Activated CD4-positive, alpha-beta memory T cell treated with anti-CD3 and anti-CD28 coated beads, Interleukin-2, amount 10 ng/mL, durations not matched to agents 7 days and 5 days (primary cell): ENCODE measurements at places on chromosomes 13 and 19.
A peak's percentile ranks its signal among the peaks of the same experiment; 100 is the strongest.

DNA sequence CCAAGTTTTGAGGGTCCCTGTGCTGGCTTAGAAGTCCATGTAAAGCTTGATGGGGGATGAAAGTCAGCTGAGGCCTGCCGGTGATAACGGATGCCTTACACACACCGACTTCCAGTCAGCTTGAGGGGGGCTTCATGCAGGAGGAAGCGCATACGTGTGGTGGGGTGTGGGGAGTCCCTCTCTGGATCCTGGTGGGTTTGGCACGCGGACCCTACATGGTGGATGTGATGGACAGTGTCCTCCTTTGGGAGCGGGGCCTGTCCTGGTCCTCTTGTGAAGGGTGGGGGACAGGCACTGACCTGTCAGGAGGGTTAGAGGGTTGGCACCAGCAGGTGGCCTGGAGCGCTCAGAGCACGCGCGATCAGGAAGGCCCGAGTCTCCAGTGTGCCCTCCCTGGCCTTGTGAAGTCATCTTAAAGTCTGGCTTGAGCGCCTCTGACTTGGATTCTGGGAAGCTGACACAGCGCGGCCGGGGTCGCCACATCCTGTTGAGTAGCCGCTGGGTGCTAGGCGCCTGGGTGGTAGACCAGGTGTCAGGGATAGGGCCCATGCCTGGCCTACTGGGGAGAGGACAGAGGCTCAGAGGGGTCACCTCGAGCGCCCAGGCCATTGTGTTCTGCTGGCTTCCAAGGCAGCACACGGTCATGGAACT, 2.9 kb downstream of the DAZAP1 start:
- peaks cover 30% of the 10 kb centered on the region for H3K36me3 ChIP-seq
- no peaks in the 10 kb centered on the region for H3K27me3 ChIP-seq
- peak overlapping the region; percentile 96 for H3K27ac ChIP-seq
- peak; percentile 41 for DNase-seq

DNA sequence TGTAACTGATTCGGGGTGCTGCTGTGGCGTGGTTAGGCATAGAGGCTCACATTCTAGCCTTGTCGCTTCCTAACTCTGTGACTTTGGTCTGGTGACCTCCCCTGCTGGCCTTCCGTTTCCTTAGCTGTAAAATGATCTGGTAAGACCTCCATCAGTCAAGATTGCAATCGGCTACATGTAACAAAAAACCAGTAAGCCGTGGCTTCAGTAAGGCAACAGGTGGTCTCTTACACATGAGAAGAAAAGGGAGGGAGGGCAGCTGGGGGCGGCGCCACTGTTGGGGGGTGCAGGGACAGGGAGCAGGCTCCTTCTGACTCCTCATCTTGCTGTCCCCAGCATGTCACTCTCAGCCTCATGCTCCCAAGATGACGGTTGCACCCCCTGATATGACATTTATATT, 148.0 kb downstream of the SIPA1L3 start:
- no peak overlapping the region for H3K27ac ChIP-seq
- no peak for DNase-seq
- H3K27me3 ChIP-seq: no peaks in the 10 kb centered on the region
- no peaks in the 10 kb centered on the region for H3K36me3 ChIP-seq
- no peak overlapping the region for H3K4me3 ChIP-seq

DNA sequence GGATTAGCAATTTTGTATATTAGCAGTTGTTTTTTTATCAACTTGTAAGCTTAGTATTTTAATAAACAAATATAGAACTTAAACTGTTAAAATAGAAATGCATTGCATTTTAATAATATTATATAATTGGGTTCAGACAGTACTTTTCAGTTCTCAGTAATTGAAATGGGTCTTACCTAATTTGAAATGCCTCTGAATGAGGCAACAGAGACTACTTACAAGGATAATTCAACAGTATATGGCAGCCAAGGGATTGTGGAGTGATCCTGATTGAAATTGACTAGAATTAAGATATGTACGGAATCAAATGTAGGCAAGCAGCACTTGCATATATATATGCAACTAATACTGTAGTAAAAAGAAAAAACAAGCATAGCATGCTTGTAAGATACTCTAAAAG, 1503.9 kb upstream of the MIR17HG start:
- no peak for DNase-seq
- H3K4me1 ChIP-seq: no peaks in the 10 kb centered on the region
- H3K27ac ChIP-seq: no peak overlapping the region
- H3K36me3 ChIP-seq: no peaks in the 10 kb centered on the region
- H3K4me3 ChIP-seq: no peak overlapping the region

GRCh38 chr19:29771708-29772414, 39.9 kb upstream of the CCNE1 start:
- H3K4me1 ChIP-seq: peaks cover 16% of the 10 kb centered on the region
- no peaks in the 10 kb centered on the region for H3K36me3 ChIP-seq
- no peak overlapping the region for H3K27ac ChIP-seq
- no peaks in the 10 kb centered on the region for H3K27me3 ChIP-seq
- DNase-seq: no peak

DNA sequence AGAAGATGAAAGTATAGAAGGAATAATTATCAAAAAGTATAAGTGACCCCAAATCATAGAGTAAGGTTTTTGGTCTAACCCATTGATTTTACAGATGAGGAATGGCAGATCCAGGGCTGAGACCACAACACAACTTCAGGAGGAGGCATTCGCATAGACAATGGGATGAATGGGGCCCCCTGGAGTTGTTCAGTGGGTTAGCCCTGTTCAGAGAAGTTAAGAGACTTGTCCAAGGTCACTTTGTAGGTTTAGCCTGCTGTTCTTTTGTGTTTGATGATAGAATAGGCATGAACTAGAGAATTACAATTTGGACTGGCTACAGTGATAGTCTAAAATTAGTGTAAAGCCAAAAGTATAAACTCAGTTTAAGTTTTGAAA, 233.9 kb downstream of the KCNRG start:
- DNase-seq: no peak
- peak overlapping the region; percentile 39 for H3K27ac ChIP-seq
- no peak overlapping the region for H3K4me3 ChIP-seq
- H3K27me3 ChIP-seq: peaks cover 58% of the 10 kb centered on the region
- H3K36me3 ChIP-seq: peaks cover 10% of the 10 kb centered on the region
- peaks cover 32% of the 10 kb centered on the region for H3K4me1 ChIP-seq

GRCh38 chr13:42652642-42653415, 78.9 kb downstream of the TNFSF11 start:
- no peak for DNase-seq
- no peak overlapping the region for H3K27ac ChIP-seq
- no peaks in the 10 kb centered on the region for H3K36me3 ChIP-seq
- no peaks in the 10 kb centered on the region for H3K4me1 ChIP-seq

GRCh38 chr13:81017513-81018152, 676.7 kb upstream of the SPRY2 start:
- no peak overlapping the region for H3K27ac ChIP-seq
- no peaks in the 10 kb centered on the region for H3K36me3 ChIP-seq
- H3K4me3 ChIP-seq: no peak overlapping the region
- DNase-seq: no peak
- H3K4me1 ChIP-seq: no peaks in the 10 kb centered on the region

DNA sequence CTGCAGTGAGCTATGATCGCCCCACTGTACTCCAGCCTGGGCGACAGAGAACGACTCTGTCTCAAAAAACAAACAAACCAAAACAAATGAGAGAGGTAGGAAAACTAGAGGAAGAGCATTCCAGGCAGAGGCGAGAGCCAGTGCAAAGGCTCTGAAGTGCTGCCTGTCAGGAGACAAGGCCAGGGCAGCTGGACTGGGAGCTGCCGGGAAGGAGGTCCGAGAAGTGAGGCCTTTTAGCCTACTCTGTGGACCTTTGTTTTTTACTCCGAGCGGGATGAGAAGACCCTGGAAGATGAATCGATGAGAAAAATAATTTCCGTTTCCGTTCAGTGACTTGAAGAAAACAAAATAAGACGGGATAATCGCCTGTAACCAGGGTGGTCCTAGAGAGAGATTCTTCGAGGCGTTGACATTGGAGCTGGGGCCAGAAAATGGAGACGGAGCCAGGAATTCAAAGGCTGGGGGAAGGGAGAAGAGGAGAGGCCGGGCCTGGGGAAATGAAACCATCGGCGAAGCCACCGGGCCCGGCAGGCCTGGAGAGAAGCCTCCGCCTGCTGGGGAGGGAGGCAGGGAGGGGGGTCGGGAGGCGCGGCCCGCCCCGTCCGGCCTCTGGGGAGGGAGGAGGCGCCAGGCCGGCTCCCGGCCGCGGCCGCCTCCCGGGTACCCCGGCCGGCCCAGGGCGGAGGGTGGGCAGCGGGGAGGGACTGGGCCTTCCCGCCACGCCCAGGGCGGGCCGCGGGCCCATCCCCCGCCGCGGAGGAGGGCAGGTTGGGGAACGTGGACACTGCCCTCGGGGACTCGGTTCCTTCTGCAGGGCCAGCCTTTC, 7.8 kb upstream of the SERTAD1 start:
- no peaks in the 10 kb centered on the region for H3K36me3 ChIP-seq
- peaks cover 14% of the 10 kb centered on the region for H3K4me1 ChIP-seq
- H3K27me3 ChIP-seq: no peaks in the 10 kb centered on the region
- H3K4me3 ChIP-seq: peak overlapping the region; percentile 85

DNA sequence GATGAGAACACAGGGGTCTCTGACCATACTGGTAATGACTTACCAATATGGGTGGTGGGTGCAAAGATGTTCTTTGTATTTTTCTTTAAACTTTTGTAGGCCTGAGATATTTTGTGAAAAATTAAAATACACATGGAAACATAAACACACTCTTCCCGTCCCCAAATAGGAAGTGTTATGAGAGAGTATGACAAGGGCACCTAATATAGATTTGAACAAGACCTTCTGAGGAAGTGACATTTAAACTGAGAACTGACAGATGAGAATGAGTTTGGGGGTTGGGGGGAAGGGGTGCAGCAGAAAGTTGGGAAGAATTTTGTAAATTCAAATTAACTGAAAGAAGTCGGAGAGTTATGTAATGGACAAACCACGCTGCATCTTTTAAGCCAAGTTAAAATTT, 224.2 kb downstream of the RGCC start:
- H3K4me1 ChIP-seq: no peaks in the 10 kb centered on the region
- peaks cover 3% of the 10 kb centered on the region for H3K36me3 ChIP-seq

DNA sequence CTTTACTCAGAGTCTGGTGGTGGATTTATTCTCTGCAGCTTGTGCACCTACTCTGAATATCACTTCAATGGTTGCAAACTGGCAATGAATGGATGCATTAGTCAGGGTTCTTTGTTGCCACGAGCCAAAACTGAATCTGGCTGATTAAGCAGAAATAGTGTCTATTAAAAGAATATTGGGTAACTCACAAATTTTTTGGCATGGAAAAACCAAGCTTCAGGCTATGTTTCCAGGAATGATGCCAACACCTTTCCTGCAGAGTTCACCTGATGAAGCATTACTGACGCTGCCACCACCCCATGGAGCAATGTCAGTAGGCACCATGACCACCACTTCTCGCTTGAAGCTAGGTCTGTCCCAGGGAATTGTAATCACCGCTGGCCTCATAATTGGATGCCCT, 597.8 kb upstream of the SLC10A2 start:
- DNase-seq: no peak
- H3K27me3 ChIP-seq: no peaks in the 10 kb centered on the region
- H3K4me1 ChIP-seq: no peaks in the 10 kb centered on the region
- H3K27ac ChIP-seq: no peak overlapping the region

DNA sequence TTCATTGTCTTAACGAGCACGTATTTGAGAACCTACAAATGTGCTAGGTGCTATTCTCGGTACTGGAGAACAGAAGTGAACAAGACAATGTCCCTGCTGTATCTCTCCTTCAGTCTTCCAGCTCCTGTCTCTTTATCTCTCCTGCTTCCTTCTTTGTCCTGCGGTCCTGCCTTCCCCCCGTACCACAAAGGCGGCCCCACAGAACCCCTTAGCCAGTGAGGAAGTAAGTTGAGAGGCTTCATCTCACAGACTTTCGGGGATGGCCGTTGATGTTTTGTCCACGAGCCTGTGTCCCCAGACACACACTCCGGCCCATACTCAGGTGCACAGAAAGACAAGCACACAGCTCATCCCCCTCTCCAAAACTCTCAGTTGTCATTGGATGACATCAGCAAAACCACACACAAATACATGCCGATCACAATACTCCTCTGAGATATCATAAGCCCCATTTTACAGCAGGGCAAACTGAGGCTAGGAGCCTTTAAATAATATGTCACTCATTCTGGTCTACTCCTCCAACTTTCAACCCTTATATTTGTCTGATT, 507 bp upstream of the SWSAP1 start:
- DNase-seq: no peak
- H3K27me3 ChIP-seq: no peaks in the 10 kb centered on the region
- H3K4me3 ChIP-seq: no peak overlapping the region
- H3K36me3 ChIP-seq: peaks cover 26% of the 10 kb centered on the region
- no peak overlapping the region for H3K27ac ChIP-seq

DNA sequence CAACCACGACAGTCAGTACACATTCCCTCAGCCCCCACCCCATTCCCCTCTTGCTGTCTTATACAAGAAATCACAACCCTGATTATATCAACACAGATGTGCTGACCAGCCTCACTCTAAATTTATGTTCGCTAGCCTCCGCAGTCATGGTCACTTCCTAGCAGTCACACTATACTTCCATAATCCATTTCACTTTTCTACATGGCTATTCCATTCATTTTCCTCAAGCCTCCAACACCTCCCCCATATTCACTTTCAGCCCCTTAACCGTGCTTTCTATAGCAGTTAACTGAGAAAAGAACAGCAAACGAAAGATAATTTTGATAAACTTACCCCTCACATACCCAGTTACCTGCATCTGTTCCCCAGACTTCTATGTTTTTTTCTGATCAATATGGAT, 8.4 kb downstream of the LSM14A start:
- H3K27me3 ChIP-seq: no peaks in the 10 kb centered on the region
- H3K36me3 ChIP-seq: peaks cover 50% of the 10 kb centered on the region
- no peak overlapping the region for H3K27ac ChIP-seq
- DNase-seq: no peak
- H3K4me1 ChIP-seq: peaks cover 72% of the 10 kb centered on the region

DNA sequence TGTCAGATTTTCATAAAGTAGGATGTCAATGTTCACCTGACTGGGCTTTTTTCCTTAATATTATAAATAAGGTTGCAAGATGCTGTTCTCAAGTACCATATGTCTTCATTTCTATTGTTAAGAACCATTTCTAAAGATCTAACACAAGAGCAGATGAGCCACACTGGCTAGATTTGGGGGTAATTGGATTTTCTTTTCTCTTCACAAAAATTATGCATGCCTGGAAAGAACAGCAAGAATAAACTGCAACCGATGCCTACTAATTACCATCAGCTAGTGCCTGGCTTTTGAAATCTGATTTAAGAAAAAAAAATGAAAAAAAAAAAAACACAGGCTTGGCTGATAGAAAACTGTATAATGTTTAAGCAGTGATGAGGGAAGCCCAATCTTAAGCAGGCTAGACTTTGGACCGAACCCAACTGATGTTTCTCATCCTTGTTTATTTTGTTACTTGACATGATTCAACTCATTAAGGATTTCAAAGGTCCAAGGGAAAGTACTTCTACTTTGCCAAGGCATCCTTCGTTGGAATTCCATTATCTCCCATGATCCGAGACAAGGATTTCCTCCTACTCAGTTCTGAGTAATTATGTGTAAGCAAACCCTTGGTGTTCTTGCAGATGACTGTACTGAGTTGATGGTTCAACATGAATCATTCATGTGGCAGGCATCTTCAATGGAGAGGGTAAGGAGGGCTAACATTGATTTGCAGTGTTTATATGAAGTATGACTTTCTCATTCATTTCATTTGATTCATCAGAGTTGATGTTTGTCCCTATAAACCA, 300.5 kb downstream of the SPRY2 start:
- no peak for DNase-seq
- no peaks in the 10 kb centered on the region for H3K27me3 ChIP-seq
- no peak overlapping the region for H3K4me3 ChIP-seq
- H3K27ac ChIP-seq: no peak overlapping the region
- H3K4me1 ChIP-seq: no peaks in the 10 kb centered on the region

GRCh38 chr13:51557875-51558612, 26.2 kb upstream of the WDFY2 start:
- no peak for DNase-seq
- H3K27ac ChIP-seq: no peak overlapping the region
- H3K36me3 ChIP-seq: peaks cover 3% of the 10 kb centered on the region
- peaks cover 6% of the 10 kb centered on the region for H3K27me3 ChIP-seq
- peaks cover 38% of the 10 kb centered on the region for H3K4me1 ChIP-seq
